ENCODE measurements at places on chromosomes 12 and 14. TPM values are rescaled to one million over a fixed set of nuclear protein-coding genes. Genes with fewer than 3 reads are reported as not detected.

GRCh38 chr14:105862581-105863239 lies 336.3 kb downstream of the TMEM121 start:
- no peak for DNase-seq

GRCh38 chr12:105464406-105464805 lies 133.9 kb downstream of the C12orf75 start:
- no peak for DNase-seq

- DNase-seq, result no peak
These were observed 292.8 kb downstream of the TTC6 start for GRCh38 chr14:37888234-37888633.

- DNase-seq, result peak; percentile 53
These were observed 144.2 kb downstream of the KIF26A start for GRCh38 chr14:104282332-104283196.

DNA sequence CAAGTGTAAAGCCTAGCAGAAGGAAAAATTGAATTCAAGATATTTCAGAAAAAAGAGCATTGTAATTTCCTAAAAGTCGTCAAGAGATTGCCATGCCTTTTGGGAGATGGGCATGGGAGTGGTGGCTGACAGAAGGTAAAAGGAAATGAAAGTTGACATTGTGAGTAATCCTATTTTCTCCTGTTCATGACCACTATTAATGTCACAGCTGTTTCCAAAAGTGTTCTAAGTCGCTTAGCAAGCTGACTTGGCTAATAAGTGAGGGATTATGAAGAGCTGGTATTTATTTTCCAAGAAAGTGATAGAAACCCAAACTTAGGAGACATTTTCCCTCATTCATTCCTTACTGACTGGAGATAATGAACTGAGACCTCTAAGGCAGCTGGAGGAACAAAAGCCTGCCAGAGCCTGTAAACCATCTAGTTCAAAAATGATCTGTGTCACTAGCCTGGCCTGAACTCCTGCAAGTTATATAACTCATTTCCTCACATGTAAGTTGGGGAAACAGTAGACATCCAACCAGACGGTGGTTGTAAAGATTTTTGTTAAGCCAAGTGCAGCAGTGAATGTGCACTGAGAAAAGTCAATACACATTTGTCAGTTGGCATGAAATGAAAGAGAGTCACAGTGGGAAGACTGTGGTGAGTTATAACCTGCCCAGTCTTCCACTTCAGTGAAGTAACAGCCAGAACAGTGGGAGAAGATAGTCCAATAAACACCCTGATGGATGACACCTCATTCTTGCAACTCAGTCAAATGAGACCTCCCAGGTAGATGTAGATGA lies 75.8 kb downstream of the DIO2 start:
- no peak for DNase-seq

GRCh38 chr12:89479982-89480381 lies 44.6 kb downstream of the GALNT4 start:
- no peak for DNase-seq

DNA sequence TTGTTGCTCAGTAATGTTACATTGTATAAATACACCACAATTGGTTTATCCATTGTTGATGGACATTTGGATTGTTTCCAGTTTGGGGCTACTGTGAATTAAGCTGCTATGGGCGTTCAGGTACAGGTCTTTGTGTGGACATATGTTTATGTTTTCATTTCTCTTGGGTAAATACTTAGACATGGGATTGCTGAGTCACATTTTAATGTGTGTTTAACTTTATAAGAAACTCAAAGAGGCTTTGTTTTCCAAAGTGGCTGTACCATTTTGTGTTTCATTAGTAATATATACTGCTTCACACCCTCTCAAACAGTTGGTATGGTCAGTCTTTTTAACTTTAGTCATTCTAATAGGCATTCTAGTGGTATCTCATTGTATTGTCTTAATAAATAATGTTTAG lies 225.0 kb downstream of the SPTSSA start:
- no peak for DNase-seq

GRCh38 chr12:76417116-76417515 lies 68.9 kb upstream of the BBS10 start:
- DNase-seq, result no peak

- no peak for DNase-seq
These were observed 43.0 kb downstream of the LRIG3 start for GRCh38 chr12:58877243-58877743.

DNA sequence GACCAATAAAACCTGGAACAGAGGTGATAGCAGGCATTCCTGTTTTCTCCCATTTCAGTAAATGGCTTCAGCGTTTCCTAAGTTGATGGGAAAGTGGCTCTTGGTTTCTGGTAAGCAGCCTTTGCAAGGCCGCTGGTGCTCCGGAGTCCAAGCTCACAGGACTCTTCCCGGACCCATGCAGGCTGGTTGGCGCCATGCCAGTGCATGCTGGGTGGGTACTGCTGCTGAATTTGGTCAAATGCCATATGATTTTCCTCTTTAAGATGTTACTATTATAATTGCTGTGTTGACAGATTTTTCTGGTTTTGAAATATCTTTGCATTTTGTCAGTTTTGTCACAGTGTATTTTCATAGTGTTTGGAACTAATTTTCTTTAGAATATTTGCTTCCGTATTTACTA lies 27.7 kb downstream of the PPP2R5C start:
- no peak for DNase-seq

- no peak for DNase-seq
These were observed 36.9 kb downstream of the RHOJ start for GRCh38 chr14:63241096-63241495.

- DNase-seq, result no peak
These were observed 479.3 kb downstream of the SLC16A7 start for GRCh38 chr12:60075091-60075490.

GRCh38 chr12:32611986-32612385 lies 67.1 kb upstream of the DNM1L start:
- DNase-seq, result no peak

DNA sequence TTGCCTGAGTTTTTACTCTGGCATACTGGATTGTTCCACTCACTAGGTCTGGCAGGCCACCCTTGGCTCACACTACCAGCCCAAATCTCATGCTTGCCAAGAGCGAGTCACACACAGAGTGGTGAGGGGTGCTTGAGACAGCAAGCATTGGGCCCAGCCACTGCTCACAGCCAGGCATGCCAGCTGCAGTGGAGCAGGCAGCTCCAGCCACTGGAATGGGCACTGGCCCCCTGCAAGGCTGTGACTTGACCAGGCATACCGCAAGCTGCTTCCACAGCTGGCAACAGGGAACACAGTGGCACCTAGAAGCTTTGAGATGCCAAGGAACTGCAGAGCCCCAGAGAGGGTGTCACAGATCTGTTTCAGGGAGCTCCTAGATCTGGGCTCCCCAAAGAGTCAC lies 488.5 kb downstream of the LRFN5 start:
- DNase-seq, result no peak

DNA sequence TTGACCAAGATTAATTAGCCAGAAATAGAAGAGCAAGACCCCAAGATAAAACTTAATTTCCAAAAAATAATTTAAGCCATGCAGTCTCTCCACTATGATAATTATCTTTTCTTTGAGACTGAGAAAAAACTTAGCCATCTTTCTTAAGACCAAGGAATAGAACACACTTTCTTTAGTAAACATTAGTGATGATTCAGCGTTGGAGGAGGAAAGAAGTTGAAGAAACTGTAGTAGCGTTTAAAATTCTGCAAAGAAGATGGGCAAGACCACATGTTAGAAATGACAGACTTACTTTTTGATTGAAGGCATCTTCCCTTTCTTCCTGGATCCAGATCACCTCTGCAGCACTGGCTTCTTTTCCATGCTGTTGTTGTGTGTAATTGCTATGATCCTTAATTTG lies 124.8 kb upstream of the RASSF8 start:
- no peak for DNase-seq

DNA sequence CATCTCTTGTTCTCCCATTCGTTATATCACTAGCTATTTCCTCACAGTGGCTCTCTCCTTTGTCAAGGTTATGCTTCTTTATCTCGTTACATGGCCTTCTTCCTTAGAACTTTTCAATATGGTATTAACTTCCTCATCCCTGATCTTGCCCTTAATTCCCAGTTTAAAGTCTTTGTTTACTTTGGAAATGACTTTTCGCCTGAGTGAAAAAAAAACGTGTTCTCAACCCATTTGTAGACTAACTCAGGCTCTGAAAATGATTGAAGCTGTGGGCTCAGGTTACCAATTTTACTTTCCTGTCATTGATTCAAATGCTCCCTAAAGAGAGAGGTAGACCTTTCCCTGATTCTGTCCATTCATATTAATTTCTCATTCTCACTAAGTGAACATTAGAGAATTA lies 135.2 kb downstream of the NUBPL start:
- no peak for DNase-seq

DNA sequence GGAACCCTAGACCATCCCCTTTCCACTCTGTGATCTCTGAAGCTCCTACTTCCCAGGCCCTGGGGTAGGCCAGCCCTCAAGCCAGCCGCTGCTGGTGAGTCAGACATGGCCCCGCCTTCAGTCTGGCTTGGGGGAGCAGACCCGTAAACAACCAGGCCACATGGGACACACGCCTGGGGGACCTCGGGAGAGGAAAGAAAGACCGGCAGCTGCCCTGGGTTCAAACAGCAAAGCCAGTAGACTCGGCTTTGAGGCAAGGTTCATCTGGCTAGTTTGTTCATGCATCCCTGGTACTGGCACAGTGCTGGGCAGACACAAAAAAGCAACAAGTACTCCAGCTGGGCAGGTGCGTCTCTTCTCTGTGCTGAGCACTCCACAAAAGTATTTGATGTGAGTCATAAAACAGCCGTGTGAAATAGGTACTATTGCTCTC lies 101.9 kb downstream of the SETD3 start:
- no peak for DNase-seq

DNA sequence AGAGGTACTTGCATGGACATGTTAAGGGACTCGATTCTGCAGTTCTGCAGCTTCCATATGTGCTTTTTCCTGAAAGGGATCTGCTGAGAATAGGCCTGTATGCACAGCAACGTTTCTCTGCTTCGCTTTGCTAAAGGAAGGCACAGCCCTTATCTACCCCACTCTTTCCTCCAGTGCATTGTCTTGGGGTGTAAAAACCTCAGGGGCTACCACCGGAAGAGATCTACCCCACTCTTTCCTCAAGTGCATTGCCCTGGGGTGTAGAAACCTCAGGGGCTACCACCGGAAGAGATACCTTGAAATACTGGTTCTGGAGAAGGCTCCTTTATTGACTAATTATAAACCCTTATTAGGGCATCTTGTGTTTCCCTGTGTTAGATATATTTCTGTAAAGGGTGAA lies 52.9 kb downstream of the SEL1L start:
- DNase-seq, result no peak

GRCh38 chr14:68734231-68734732 lies 58.6 kb downstream of the ZFP36L1 start:
- no peak for DNase-seq

DNA sequence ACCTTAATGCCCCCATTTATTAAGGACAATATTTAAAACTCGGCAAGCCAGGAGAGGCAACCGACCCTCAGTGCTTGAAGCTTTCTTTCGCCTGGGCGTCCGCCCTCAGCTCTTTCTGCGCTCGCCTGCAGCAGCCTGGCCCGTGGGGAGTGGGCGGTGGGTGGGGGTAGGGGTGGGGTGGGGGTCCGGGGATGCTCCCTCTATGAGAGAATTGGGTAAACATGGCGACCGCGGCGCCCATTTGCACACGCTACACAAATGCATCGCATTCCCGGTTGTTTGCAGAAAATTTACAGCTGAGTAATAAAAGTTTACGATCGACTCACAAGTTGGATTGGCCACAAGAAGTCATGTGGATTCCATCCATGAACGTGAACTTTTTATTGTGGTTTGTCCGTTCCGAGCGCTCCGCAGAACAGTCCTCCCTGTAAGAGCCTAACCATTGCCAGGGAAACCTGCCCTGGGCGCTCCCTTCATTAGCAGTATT lies 7.7 kb downstream of the HOXC8 start:
- DNase-seq, result peak; percentile 72

DNA sequence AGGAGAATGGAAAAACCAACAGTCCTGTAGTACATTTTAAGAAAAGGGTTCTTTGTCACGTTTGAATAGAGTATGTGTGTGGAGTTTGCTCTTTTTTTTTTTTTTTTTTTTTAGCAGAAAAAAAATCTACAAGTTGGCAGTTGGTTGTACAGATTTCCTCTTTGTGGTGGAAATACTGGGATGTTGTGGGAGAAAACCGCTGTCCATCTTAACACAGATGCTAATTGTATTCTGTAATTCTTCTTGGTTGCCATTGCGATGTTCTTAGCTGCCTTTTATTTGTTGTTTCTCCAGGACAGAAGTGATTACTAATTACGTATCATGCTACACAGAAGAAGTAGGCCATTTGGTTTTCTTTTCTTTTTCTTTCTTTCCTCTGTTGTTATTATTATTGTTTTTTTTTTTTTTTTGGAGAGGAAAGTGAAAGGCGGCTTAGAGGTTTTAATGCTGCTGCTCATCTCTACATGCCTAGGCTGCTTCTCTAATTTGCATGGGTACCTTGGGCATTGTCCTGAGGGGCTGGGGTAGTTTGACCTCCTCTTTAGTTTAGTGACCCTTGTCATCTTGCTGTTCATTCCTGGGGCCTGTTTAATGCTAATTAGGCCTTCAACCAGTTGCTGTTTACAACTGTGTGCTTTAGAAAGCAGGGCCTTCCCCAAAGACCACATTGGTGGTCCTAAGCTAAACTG lies 94.7 kb downstream of the TMTC2 start:
- no peak for DNase-seq

- no peak for DNase-seq
These were observed 3.3 kb downstream of the CELA1 start for GRCh38 chr12:51343201-51343600.

- DNase-seq, result no peak
These were observed 50.8 kb downstream of the ARL6IP4 start for GRCh38 chr12:123031171-123031845.

Gene RD3L
- not detected for total RNA-seq

Gene COPZ1
- total RNA-seq, result 60.3 TPM

Gene LRRC10
- not detected for total RNA-seq

Gene HVCN1
- total RNA-seq, result 1.3 TPM

Gene NDRG2
- 216 TPM for total RNA-seq

Gene MYF6
- total RNA-seq, result not detected

Gene TAS2R14
- total RNA-seq, result not detected

Gene PLA2G1B
- not detected for total RNA-seq

Gene AHNAK2
- 35.5 TPM for total RNA-seq

Gene KRT78
- total RNA-seq, result not detected

Gene NRIP2
- 9.7 TPM for total RNA-seq

Gene TAS2R31
- total RNA-seq, result not detected

Gene AKAP5
- total RNA-seq, result 0.11 TPM

Gene DLGAP5
- total RNA-seq, result not detected

Data from ascending aorta (tissue), 2 donors.